ENCODE measurements at places on chromosomes 7 and 10.

- DNase-seq = no peak
These were observed 134.5 kb downstream of the C10orf105 start for GRCh38 chr10:71584902-71585563.

DNA sequence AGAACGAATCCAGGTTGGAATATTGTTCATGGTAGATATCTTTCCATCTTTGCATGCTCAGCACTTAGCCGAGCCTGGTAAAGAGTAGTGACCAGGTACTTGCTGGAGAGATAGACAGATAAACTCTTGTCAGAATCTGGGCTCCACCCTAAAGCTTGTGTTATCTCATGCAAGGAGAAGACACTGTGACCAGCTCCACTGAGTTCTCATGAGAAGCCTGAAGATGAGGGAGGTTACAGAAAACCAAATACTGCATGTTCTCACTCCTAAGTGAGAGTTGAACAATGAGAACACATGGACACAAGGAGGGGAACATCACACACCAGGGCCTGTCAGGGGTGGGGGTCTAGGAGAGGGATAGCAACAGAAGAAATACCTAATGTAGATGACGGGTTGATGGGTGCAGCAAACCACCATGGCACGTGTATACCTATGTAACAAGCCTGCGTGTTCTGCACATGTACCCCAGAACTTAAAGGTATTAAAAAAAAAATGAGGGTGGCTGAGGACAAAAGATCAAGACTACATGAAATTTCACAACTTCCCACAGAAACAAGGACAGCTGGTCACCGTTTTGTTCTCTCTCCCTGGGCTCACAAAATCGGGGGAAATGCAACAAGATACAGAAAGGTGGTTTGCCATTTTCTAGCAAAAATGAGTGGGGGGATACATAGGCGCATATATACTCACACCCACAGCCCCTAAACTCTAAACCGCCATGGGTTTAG lies 17.4 kb downstream of the DLG5 start:
- no peak for DNase-seq

- DNase-seq = no peak
These were observed 209.1 kb downstream of the CREB5 start for GRCh38 chr7:28621369-28621841.

DNA sequence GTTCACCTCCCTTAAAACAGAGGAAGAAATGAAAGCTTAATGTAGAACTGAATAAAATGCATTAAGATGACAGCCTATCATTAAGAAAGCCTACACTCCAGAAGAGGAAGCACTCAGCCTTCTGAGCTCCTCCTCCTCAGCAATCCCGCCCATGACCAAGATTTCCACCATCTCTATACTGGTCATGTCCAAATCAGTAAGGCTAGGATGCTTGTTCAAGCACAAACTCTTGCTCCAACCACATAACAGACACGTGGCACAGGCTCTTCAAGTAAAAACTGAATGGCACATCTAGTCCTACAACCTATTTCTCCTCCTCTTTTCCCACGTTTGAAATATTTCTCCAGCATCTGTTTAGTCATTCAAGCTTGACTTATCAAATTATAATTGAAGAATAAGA lies 454.1 kb downstream of the PARD3 start:
- no peak for DNase-seq

- no peak for DNase-seq
These were observed 256.1 kb upstream of the C7orf33 start for GRCh38 chr7:148334441-148334956.

DNA sequence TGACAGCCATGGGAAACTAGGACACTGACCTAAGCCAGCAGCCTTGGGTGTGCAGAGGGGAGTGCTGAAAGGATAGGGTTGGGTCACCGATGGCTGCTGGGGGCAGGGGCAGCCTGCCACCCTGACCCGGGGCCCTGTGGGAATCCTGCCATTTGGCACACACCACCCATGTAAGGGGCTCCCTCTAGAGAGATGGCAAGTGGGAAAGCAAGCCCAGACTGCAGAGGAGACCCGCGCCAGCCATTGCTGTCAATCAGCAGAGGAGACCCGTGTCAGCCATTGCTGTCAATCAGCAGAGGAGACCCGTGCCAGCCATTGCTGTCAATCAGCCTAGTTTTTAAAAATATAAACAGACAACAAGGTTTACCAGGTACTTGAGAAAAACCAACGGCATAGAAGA lies 27.4 kb upstream of the PRKAG2 start:
- DNase-seq = no peak

DNA sequence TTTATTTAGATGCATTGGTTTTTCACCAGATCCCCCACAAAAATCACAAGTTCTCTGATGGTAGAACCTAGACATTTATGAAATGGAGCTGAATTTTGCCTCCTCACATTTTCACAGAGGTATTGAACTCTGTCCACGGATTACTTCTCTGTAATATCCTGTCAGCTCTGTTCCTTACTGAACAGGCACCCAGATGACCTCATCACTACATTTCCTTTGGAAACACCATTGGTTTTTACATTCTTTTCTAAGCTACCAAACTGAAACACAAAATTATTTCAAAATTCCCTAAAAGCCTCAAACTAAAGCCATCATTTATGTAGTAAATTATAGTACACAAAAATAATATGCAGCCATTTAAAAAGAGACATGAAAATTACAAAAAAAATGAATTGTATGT lies 98.3 kb upstream of the KCNIP2 start:
- DNase-seq = no peak

DNA sequence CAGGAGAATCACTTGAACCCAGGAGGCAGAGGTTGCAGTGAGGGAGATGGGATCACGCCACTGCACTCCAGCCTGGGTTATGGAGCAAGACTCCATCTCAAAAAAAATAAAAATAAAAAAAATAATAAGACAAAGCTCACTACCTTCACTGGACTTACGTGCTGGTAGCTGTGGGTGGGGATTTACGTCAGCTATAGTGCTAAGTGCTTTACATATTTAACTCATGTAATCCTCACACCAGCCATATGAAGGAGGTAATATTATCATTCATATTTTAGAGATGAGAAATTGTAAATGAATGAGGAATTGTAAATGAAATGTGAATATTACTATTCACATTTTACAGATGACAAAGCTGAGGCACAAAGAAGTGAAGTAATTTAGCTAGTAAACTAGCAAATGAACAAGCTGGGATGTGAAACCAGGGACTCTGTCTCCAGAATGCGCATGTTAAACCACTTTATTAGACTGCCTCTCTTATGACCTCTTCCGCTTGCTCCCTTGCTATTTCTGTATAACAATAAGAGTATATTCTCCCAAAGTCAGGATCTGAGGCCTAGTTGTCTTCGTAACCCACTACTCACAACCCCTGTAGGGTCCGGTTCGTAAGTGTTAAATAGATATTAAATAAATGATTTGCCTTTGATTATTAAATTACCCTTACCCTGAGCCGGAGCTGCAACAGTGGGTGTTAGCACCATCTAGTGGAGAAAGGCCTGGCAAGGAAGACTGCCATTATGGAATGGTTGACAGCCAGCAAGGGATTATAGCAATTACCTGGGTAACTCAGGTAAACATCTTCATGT lies 70.2 kb downstream of the HTR7 start:
- DNase-seq = no peak

GRCh38 chr7:27121684-27122076 lies 8.9 kb downstream of the HOXA4 start:
- no peak for DNase-seq

DNA sequence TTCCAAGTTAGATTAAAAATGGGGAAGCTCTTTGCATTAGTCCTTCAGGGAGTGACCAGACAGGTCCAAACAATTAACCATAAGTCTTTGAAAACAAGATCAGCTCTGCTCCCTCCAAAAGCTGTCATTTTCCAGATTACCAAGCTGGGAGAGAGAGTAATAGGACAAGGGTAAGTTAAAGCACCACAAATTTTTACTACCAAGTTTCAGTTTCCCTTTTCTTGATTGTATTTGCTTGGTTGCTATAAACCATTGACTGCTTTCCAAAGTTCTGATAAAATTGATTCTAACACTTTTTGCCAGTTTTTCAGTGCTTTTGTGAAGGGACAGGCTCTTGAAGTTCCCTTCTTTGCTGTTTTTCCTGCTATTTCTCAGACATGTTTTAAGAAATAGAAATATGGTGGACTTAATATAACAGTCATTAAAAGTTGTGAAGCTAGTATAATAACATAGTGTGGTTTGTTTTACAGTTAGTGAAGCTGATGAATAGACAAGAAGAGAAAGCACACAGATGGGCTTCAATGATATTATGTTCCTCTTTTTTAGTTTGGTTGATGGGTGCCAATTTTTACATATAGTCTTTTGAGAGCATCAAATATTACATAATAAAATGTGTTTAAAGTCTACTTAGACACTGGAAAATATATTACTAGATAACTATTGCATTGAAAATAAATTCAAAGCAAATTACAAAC lies 40.0 kb upstream of the ZNF365 start:
- no peak for DNase-seq

- DNase-seq = no peak
These were observed 5.1 kb downstream of the CACNA2D1 start for GRCh38 chr7:82438521-82438920.

GRCh38 chr7:77525231-77525630 lies 11.9 kb upstream of the PTPN12 start:
- no peak for DNase-seq

- DNase-seq = no peak
These were observed 52.6 kb downstream of the TMEM209 start for GRCh38 chr7:130152493-130153210.

- DNase-seq = no peak
These were observed 209.1 kb downstream of the CCSER2 start for GRCh38 chr10:84537447-84537931.

GRCh38 chr10:61399406-61399805 lies 53.8 kb downstream of the TMEM26 start:
- no peak for DNase-seq

- no peak for DNase-seq
These were observed 206.5 kb upstream of the CNTNAP2 start for GRCh38 chr7:145909991-145910513.

DNA sequence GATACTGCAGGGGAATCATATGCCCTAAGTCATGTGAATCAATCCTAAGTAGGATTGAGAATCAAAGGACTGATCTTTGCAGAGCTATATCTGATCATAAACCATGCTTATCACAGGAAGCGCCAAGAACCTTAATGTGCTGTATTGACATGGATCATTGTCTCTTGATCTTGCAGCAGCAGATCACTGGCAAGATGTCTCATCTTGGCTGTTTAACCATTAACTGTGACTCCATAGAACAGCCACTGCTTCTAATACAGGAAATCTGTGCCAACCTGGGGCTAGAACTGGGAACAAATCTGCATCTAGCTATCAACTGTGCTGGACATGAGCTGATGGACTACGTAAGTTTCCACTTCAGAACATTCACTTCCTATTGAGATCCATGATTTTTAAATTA lies 21.6 kb downstream of the ENO4 start:
- DNase-seq = no peak

GRCh38 chr10:8053446-8054243 lies 843 bp upstream of the GATA3 start:
- DNase-seq = peak; percentile 96

DNA sequence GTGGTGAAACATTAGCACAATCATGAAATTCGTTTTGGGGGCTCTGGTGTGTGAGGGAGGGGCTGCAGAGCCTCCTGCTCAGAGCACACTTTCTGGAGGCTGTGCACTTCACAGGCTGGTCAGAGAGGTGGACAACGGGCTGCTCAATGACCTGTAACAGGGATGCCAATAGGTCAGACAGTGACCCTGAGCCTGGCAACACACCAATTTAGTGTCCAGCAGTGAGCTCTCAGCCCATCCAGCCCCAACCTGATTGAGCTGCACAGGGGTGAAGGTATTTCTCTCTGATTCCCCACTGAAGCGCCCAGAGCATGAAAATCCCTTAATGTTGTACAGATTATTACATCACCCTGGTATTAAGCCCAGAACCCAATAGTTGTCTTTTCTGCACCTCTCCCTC lies 191.3 kb upstream of the ZNF32 start:
- DNase-seq = no peak

GRCh38 chr10:27947540-27947939 lies 51.3 kb downstream of the ODAD2 start:
- DNase-seq = no peak

GRCh38 chr10:86077271-86077670 lies 289.3 kb downstream of the GRID1 start:
- no peak for DNase-seq

GRCh38 chr10:22002591-22003176 lies 846 bp downstream of the DNAJC1 start:
- no peak for DNase-seq

DNA sequence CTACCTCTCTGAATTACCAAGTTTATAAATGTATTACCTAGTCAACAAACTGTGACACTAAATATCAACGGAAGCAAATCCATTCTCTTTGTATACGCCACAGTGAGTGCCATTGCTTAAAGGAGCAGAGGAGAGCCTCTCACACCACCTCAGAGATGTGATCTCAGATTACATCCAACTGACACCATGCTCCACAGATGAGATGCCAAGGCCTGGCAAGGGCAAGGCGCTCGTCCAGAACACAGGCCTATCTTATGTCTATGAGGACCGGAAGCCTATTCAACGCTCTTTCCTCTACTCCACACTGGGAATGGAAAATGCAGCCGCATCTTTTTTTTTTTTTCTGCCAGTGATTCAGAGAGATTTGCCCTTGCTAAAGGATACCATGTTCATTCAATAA lies 11.4 kb downstream of the PDIA4 start:
- no peak for DNase-seq

- no peak for DNase-seq
These were observed 2.9 kb downstream of the CELF2 start for GRCh38 chr10:11020548-11020942.

- DNase-seq = peak; percentile 59
These were observed 631 bp downstream of the OTUD1 start for GRCh38 chr10:23439452-23439960.

GRCh38 chr10:102523250-102524029 lies 19.7 kb downstream of the SUFU start:
- no peak for DNase-seq

GRCh38 chr7:20399521-20399920 lies 68.8 kb downstream of the ITGB8 start:
- no peak for DNase-seq

GRCh38 chr7:102834466-102834865 lies 78.3 kb upstream of the LRRC17 start:
- no peak for DNase-seq

DNA sequence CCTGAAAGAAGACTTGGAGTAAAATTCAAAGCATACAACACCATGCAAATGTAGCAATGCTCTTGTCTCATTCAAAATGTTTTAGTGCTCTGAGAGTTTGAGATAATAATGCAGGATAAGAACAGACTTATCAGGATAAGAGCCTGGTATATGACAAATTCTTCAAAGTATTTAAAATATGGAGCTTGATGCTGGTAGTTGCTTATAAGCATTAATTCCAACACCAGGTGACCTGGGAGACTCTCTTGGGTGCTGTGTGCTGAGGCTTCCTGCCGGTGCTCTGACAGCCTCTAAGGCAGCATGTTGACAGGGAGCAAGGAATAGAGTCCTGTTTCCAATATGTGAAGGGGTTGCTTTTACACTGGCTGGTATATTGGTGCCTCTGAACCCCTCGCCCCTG lies 34.8 kb upstream of the SLC26A5 start:
- DNase-seq = no peak

Data from activated CD4-positive, CD25-positive, alpha-beta regulatory T cell treated with anti-CD3 and anti-CD28 coated beads, Interleukin-2, amount 50 U/mL, for 72 hours (primary cell).